ENCODE measurements at places on chromosomes 1 and 21. TPM values are rescaled to one million over a fixed set of nuclear protein-coding genes. Genes with fewer than 3 reads are reported as not detected.

DNA sequence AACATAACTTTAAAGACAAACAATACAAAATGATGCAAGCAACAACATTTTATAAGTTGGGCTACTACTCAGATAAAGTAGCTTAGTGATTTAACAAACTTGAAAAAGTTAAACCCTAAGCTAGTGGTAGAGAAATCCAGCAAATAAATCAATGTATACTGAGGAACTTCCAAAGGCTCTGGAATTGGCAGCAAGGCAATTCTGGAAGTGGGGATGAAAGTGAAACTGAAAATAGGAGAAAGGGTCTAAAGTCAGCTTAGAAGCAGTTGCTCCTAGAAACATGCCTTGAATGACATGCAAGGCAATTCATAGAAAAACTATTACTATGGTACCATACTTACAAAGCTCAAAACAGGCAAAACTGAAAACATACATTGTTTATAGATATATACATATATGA, 90.0 kb upstream of the CAMK1G start:
- H3K36me3 ChIP-seq, result no peaks in the 10 kb centered on the region
- H3K4me1 ChIP-seq, result no peaks in the 10 kb centered on the region
- H3K4me3 ChIP-seq, result no peak overlapping the region

DNA sequence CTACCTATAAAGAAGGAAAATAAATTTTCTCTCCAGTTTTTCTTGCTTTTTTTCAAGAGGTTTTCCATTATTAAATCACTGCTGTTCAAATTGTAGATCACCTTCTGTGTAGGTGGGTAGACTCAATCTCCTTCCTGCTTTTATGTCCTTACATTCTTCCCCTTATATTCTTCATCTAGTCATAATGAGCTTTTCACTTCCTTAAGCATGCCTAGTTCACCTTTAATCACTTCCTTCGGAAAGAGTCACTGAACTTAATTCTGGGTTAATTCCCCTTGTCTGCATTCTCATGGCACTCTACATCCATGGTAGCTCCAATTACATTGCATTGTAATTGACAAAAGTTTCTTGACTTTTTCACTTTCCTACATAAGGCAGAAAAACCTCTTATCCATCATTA, 6.1 kb upstream of the FAM177B start:
- DNase-seq, result no peak
- no peaks in the 10 kb centered on the region for H3K4me1 ChIP-seq
- H3K27ac ChIP-seq, result no peak overlapping the region
- no peaks in the 10 kb centered on the region for H3K27me3 ChIP-seq
- no peak overlapping the region for H3K4me3 ChIP-seq
- peaks cover 64% of the 10 kb centered on the region for H3K36me3 ChIP-seq

Gene ESPN
- 2.1 TPM for total RNA-seq

Gene RGS7
- not detected for total RNA-seq

Gene AK4
- total RNA-seq, result 7.0 TPM
